Karpas-422 (cell line): ENCODE measurements at places on chromosomes 11 and 22. TPM values are rescaled to one million over a fixed set of nuclear protein-coding genes. Genes with fewer than 3 reads are reported as not detected.

- no peak for DNase-seq
These were observed 113.5 kb downstream of the SOX6 start for GRCh38 chr11:16242806-16243205.

- peak; percentile 87 for DNase-seq
These were observed 51.7 kb upstream of the NUP160 start for GRCh38 chr11:47899801-47900200.

- no peak for DNase-seq
These were observed 38.0 kb downstream of the IGSF9B start for GRCh38 chr11:133918608-133919260.

- DNase-seq: no peak
These were observed 18.0 kb downstream of the PHLDA2 start for GRCh38 chr11:2911088-2911784.

DNA sequence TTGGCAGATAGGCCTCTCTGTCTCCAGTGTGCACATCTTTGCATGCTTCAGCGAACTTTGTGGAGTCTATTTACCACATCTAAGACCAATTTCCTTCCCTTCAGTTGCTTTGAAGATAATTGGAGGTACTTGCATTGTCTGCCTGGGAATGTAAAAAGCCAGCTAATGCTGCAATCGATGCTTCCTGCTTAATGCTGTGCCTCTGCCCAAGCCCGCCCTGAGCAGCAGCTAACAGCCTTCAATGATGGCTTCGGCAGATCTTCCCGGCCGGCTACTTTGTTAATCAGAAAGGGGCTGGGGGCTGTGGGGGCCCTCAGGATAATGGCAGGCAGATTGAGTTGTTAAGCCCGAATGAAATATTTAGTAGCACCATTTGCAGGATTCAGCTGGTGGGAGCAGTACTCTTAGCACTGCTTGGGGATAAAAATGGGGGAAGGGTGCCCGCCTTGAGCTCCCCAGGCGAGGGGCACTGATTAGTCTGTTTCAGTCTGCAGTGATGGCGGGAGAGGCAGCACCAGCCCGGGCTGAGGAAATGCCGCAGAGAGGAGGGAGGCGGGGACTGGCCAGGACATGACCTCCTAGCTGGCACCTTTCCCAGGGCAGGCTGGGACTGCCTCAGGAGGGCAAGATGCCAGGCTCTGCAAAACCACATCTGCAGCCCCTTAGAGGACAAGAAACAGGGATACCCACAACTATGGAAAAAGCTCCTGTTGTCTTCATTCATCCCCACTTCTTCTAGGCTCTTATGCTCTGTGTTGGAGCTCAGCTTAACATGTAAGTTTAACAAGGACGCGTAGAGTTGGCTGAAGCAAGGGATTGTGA lies 460.0 kb downstream of the BUD13 start:
- no peak for DNase-seq

DNA sequence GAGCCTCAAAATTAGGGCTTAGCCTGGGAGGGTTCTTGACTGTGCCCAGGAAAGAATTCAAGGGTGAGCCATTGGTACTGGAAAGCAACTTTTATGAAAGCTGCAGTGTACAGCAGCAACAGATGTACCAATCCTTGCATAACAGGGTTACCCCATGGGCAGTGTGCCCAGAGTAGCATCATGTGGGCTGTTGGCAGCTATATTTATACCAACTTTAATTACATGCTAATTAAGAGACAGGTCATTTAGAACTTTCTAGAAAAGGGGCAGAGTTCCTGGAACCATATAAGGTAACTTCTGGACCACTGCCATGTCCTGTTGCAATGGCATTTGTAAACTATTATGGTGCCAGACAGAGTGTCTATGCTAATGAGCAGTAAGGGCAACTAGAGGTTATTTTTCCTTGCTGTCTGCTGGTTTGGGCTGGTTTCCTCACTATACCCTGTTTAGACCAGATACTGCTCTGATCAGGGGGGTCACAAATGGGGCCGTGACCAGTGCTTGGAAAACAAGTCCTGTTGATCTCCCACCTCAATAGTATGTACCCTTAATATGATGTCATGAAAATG lies 1120.5 kb upstream of the RAG2 start:
- no peak for DNase-seq

GRCh38 chr11:71991494-71991893 lies 7.2 kb upstream of the IL18BP start:
- no peak for DNase-seq

DNA sequence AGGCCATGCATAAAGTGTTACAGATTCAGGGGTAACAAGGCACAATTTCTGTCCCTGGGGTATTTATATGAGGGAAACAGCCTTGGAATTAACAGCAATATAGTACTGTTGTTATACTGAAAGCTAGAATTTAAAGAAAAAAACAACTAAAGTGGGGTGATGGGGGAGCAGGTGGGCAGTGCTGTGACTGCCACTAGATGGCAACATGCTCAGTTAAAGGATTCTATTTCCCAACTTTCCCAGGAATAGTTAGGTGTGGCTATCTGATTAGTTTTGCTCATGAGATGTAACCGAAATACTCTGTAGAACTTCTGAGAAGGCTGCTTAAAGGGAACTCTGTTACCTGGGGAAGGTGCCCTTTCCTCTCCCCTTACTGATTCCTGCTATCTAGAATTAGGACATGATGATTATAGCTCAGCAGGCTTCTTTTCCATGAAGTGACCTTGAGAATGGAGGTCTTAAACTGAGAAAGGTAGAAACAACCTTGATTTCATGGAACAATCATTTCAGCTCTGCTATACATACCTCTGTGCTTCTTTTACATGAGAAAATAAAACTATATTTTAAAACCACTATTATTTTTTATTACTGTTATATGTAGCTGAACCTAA lies 102.6 kb downstream of the RELT start:
- DNase-seq: peak; percentile 41

DNA sequence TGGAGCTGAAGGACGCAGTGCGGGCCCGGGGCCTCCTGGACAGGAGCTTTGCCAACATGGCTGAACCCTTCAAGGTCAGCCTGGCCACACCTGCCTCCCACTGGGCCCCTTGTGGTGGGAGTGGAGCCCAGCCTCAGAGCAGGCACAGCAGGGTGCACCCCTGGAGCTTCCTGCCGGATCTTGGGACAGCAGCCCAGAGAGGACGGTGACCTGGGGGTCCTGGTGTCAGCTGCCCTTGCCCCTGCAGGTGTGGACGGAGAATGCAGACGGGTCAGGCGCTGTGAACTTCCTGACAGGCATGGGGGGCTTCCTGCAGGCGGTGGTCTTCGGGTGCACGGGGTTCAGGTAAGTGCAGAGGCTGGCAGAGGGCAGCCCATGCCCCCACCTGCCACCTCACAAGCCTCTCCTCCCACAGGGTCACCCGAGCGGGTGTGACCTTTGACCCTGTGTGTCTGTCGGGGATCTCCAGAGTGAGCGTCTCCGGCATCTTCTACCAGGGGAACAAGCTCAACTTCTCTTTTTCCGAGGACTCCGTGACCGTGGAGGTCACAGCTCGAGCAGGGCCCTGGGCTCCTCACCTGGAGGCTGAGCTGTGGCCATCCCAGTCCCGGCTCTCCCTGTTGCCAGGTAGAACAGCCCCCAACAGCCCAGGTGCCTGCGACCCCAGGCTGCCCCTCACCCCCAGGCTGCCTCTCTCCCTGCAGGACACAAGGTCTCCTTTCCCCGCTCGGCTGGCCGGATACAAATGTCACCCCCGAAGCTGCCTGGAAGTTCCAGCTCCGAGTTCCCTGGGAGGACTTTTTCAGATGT lies 5.1 kb downstream of the PGGHG start:
- no peak for DNase-seq

DNA sequence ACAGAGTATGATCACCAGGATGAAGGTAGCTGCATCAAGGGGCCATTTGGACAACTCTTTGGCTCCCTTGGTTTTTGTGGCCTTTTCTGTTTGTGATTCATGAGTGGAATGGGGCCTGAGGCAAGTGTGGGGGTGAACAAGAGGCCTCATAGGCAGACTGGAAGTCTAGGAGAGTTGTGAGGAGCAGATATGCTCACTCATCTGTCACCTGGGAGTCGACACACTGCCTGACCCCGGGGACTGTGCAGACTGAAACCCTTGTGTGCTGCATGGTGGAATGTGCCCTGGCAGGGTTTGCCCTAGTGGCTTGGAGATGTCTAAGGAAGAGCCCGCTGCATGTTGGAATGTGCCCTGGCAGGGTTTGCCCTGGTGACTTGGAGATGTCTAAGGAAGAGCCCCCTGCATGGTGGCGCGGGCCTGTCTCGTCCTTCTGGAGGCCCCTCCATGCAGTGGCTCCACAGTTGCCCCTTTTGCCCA lies 60.0 kb downstream of the MED15 start:
- no peak for DNase-seq

GRCh38 chr22:44828193-44828592 lies 75.8 kb downstream of the ARHGAP8 start:
- DNase-seq: peak; percentile 78

DNA sequence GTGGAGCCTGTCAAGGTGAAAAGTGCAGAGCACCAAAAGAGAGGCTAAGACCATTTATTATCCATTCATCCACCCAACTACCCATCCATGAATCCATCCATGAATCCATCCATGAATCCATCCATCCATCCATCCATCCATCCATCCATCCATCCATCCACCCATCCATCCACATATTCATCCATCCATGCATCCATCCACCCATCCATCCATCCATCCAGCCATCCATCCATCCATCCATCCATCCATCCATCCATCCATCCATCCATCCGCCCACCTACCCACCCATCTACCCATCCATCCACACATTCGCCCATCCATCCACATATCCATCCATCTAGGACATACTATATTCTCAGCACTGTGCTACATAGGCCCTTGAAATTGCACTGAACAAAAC lies 68.0 kb downstream of the SYN3 start:
- DNase-seq: no peak

DNA sequence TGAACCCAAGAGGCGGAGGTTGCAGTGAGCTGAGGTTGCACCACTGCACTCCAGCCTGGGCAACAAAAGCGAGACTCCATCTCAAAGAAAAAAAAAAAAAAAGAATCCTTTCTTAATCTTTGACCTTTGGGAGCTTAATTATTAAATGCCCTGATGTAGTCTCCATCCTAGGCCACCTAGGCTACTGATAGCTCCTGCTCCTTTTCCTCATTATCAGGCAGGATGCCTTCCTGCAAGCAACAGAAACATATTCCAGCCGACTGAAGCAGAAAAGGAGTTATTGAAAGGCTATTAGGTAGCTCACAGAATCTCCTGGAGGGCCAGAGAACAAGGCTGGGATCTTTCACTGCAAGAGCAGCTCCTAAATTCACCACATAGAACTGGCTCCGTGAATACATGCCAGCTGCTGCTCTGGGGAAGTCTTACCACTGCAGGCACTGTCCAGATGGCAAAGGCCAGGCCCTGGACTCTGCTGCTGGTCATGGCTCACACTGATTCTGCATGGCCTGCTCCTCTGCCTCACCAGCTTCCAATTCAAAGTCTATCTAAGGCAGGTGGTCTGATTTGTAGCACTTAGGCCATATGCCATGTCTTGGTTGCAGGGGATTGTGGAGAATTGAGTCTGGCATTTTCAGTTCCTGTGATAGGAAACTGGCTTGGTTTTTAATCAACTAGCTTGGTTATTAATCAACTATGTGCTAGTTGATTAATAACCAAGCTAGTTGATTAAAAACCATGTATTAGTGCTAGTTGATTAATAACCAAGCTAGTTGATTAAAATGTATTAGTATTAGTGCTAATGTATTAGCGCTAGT lies 26.0 kb upstream of the POLD3 start:
- DNase-seq: no peak

DNA sequence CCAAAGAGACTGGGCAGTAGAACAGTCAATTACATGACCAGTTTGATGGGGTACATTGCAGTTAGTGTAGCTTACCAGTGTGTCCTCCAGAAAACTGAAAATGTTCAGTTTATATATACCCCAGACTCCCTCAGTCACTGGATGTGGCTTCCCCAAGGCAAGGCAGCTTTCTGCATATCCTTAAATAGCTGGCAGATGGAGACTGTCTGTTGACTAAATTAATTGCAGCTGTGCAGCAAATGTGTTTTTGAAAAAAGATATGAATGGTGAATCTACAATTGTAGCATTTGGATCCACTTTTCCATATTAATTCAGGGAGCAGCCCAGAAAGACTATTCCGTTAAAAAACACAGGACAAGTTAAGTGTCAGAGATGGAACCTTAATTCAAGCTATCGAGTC lies 565.1 kb upstream of the CCDC179 start:
- DNase-seq: no peak

DNA sequence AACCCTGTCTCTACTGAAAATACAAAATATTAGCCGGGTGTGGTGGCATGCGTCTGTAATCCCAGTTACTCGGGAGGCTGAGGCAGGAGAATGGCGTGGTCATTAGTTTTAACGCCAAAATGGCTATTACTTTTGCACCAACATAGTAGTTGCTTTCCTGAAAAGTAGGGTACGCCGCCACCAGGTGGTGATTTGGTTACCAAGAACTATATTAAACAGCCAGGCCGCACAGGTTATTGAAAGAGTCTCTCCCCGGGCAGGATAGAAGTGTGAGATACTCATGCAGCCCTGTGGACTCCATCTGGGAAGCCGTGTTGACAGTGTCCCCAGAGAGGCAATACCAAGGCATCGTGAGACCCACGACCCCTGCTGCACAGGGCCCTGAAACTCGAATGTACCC lies 24.6 kb upstream of the LRRC32 start:
- peak; percentile 65 for DNase-seq

DNA sequence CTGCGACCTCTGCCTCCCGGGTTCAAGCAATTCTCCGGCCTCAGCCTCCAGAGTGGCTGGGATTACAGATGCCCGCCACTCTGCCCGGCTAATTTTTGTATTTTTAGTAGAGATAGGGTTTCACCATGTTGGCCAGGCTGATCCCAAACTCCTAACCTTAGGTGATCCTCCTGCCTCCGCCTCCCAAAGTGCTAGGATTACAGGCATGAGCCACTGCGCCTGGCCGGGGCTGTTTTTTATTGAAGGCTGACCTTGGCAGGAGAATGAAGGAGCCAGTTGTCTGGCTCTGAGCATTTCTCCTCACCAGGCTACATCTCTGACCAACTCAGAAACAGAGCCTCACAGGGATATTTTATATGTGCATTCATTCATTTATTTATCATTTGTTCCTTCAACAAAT lies 2.3 kb downstream of the KIAA1671 start:
- no peak for DNase-seq

SYT13 gene
- not detected in 2 replicates for total RNA-seq

DNAJB13 gene
- 0.22 TPM in 1 of 2 replicates, not detected in the other for total RNA-seq

SEC14L6 gene
- total RNA-seq: not detected in 2 replicates

SAA2 gene
- not detected in 2 replicates for total RNA-seq
